ENCODE measurements at places on chromosomes 13 and 19.

- DNase-seq = no peak
Measured at GRCh38 chr19:4322942-4323665, 15.5 kb downstream of the STAP2 start.

GRCh38 chr19:11451871-11452619 lies 16.6 kb downstream of the PRKCSH start:
- no peak for DNase-seq

DNA sequence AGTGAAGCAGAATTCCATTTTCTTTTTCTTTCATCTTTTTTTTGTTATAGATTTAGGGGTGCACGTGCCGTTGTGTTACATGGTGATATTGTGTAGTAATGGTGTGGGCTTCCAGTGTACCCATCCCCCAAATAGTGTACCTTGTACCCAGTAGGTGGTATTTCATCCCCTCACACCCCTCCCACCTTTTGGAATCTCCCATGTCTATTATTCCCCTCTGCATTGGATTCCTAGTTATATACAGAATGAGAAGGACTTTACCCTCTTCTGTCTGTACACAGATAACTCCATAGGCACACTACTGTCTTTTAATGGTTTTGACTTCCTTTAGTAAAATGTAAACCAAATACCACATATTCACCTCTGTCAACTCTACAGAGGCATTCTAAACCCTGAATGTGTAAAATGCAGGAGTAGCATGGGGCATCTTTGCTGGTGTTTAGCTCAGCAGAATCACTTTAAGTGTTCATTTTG lies 28.0 kb downstream of the FRY start:
- no peak for DNase-seq

DNA sequence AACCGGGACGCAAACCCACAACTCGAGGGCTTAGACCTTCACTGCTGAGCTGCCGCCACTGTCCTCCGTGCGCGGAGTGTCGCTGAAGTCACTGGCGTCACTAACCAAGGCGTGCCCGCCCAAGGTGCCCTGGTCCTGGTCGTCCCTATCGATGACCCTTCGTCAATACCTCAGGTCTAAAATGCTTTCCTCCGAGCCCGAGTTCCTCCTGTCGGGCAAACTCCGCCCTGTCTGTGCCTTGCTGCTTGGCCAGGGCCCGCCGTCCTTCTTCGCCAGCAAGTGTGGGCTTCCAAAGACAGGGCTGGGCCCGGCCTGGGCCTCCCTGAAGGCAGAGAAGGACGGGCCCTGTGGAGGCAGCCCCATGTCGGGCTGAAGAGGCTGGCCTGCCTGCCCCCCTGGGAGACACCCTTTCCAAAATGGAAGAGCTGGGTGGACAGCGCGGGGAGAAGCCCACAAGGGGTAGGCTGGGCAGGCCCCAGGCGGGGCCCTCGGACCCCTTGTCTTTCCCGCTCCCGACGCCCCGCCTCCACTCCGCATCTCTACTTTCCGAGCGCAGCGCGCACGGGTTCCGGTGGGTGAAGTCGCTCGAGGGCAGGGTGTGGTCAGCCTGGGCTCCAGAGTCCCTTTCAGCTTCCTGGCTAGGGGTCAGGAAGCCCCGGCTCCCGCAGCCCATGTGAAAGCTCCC lies 13.4 kb downstream of the RB1 start:
- no peak for DNase-seq

GRCh38 chr13:77898097-77898496 lies 20.5 kb downstream of the EDNRB start:
- DNase-seq = peak; percentile 26

DNA sequence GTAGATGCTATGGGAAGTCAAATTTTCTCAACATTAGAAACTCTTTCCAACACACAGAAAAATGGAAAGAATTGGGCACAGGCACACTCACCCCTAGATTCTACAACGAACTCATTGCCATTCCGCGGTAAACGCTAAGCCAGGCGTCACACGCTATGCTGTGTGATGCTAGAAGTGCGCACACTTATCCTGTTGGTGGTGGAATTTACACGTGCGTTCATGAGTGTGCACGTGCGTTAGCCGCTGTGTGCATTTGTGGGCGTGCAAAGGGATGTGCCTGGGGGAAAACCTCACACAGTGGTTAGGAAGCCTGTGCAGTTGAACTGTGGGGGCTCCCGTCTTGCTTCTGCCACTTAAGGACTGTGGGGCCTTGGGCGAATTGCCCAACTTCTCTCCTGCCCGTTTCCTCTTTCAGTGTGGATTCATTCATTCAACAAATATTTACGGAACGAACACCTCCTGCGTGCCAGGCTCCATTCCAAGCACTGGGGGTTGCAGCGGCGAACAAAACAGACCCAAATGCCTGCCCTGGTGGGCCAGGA lies 7.7 kb downstream of the NFILZ start:
- DNase-seq = no peak

- peak; percentile 87 for DNase-seq
Measured at GRCh38 chr19:1863638-1864479, 480 bp upstream of the KLF16 start.

GRCh38 chr13:23449398-23450162 lies 16.1 kb upstream of the SACS start:
- DNase-seq = no peak

- DNase-seq = no peak
Measured at GRCh38 chr19:14435320-14436050, 2.4 kb downstream of the PKN1 start.

GRCh38 chr13:29474991-29475390 lies 120.5 kb downstream of the SLC7A1 start:
- DNase-seq = no peak

- DNase-seq = no peak
Measured at GRCh38 chr19:1763648-1764639, 10.6 kb downstream of the ONECUT3 start.

- DNase-seq = no peak
Measured at GRCh38 chr13:94195715-94196114, 283.8 kb downstream of the DCT start.

- peak; percentile 71 for DNase-seq
Measured at GRCh38 chr19:42450314-42450934, 7.7 kb upstream of the CXCL17 start.

DNA sequence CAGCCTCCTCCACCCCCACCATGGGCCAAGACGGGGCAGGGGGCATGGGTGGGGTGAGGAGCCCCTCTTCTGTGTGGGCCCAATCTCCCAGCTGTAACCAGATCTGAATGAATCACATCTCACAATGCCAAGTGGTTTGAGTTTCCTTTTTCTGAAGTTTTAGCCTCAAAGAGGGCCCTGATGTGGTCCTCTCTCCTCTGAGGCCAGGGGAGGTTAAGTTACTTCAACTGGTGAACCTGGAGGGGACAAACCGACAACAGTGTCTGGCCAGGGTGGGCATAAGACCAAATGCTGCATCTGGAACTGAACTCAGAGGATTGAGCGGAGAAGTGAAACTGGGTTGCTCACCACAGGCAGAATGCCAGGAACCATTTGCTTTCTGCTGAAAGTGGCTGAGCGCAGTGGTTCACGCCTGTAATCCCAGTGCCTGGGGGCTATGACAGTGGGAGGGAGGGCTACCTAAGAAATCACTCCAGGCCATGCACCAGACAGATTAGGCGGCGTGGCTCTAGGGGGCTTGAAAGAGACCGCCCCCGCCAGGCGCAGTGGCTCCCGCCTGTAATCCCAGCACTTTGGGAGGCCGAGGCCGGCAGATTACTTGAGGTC lies 15.4 kb upstream of the IRGC start:
- peak; percentile 37 for DNase-seq

GRCh38 chr19:33953023-33953422 lies 156.4 kb downstream of the KCTD15 start:
- no peak for DNase-seq

GRCh38 chr13:63948045-63948444 lies 2532.4 kb upstream of the PCDH20 start:
- DNase-seq = no peak

GRCh38 chr19:46115396-46116106 lies 8.9 kb downstream of the IGFL3 start:
- no peak for DNase-seq

DNA sequence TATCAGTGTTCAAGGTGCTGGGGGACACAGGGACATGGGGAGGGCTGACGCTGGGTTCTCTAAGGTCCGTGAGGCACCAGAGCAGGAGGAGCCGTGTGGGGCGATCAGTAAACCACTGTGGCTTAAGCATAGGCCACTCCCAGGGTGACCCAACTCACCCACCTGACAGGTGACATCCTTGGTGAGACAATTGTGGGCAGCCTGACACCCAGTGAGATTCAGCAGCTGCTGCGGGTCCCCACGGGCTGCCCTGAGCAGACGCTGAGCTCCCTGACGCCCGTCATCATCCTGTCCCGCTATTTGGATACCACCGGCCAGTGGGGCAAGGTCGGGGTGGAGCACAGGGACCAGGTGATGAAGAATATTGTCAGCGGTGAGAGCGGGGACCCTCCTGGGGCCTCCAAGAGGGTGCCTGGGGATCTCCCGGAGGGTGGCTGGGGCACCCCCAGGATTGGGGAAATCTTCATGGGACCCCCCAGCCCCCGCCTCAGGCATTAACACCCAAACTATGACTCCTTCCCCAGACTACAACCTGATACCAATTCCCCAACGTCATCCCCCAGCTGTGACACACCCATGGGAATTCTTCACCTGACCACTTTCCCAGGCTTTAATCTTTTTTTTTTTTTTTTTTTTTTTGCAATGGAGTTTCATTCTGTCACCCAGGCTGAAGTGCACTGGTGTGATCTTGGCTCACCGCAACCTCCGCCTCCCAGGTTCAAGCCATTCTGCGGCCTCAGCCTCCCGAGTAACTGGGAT lies 33.3 kb upstream of the SHFL start:
- no peak for DNase-seq

GRCh38 chr13:78680115-78680561 lies 21.2 kb upstream of the OBI1 start:
- DNase-seq = no peak

DNA sequence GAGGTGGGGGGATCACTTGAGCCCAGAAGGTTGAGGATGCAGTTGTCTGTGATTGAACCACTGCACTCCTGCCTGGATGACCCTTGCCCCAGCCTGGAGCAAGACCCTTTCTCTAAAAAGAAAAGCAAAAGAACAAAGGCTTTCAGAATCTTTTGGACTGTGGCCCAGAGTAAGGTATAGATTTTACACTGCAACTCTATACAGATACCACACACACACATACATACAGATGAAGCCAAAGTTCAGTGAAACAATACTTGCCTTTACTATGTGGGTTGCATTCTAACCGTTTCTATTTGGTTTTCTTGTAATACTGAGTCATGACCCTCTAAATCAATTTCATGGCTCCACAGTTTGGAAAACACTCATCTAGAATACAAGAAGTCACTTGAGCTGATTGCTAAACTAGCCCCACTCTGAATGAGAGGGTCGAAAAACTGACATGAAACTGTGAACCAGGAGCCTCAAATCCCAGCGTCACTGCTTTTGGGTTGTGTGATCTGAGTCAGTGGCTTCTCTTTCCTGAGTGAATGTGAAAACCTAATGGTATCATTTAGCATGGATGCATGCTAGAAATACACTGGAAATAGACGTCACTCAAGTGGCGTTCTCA lies 756.1 kb downstream of the UQCRFS1 start:
- no peak for DNase-seq

- DNase-seq = no peak
Measured at GRCh38 chr13:33233547-33233946, 52.0 kb downstream of the STARD13 start.

DNA sequence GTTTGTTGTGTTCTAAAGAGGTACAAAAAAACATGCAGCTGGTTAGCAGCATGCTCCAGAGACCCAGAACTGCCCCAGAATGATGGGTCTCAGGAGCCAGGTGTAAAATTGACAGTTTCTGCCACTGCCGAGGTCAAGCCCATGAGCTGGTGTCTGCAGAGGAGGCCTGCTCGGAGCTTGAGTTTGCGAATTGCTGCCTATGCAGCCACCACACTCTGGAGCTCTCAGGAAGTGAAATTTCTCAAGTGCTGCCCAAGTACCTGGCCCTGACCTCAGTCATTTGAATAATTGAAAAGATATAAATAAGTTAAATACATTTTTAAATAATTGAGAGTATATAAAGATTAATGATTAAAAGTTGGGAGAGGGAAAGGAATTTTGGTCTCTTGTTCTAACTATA lies 66.4 kb downstream of the ZAR1L start:
- no peak for DNase-seq

GRCh38 chr19:50162988-50163387 lies at the start of gene IZUMO2:
IZUMO2 (minus strand) TSS chr19:50163281; CDS start chr19:50163194, 87 bp downstream.
- no peak for DNase-seq

GRCh38 chr19:11377756-11378155 lies 3.3 kb downstream of the SWSAP1 start:
- no peak for DNase-seq

GRCh38 chr19:45497791-45498190 lies 452 bp upstream of the PPM1N start:
- no peak for DNase-seq

GRCh38 chr19:42857544-42857867 lies 22.0 kb downstream of the PSG1 start:
- no peak for DNase-seq

- DNase-seq = no peak
Measured at GRCh38 chr13:66661336-66661735, 568.8 kb downstream of the PCDH9 start.

DNA sequence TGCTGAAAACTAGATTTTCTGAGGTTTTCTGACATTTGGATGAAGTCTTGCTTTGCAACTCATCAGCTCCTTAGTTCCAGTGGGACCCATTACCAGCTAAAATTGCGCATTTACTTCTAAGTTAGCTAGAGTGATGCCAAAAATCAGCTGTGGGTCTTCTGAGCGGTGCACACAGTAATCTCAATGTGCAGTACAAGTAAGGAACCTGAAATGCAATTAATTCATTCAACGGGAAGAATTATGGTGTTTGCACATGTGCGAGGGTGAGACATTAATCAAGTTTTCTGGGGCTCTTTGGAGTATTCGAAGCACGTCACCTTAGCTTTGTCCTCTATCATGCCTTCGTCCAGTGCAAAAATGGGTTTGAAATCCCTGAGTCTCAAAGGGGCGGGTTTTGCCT lies 146.2 kb downstream of the MYO16 start:
- DNase-seq = no peak

- DNase-seq = no peak
Measured at GRCh38 chr13:111217641-111218040, 102.5 kb downstream of the ARHGEF7 start.

GRCh38 chr13:41944229-41944628 lies 16.7 kb downstream of the VWA8 start:
- DNase-seq = no peak

DNA sequence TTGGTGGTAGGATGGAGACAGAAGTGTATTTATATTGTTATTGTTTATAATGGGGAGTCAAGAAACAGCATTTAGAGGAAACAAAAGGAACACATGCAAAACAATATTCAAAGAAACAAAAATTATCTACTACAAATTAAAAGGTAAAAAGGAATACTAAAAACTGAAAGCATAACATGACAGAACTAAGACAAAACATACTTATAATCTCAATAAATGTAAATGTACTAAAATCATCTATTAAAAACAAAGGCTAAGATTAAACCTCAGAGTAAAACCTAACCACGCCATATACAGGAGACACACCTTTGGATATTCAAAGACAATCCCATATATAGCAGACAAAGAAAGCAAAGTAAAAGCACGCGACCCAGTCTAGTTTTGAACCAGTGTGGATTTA lies 273.6 kb downstream of the ABCC4 start:
- DNase-seq = no peak

GRCh38 chr13:23771956-23772355 lies 117.2 kb downstream of the MIPEP start:
- no peak for DNase-seq
